ENCODE measurements at places on chromosomes 11 and 22.

DNA sequence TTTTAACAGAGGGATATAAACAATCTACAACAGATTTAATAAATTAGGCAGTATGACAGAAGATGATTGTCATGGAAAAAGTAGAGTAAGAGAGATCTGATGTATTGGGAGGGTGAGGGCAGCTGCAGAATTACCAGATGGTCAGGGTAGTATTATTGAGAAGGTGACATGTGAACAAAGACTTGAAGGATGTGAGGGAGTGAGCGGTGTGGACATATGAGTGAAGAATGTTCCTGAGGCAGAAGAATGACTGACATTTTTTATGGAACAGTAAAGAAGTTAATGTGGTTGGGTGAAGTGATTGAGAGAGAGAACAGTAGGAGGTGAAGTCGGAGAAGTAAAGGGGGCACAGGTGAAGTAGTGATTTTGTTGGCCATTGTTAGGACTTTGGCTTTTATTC lies 42.4 kb upstream of the HIPK3 start:
- no peak for DNase-seq

GRCh38 chr11:58392746-58393145 lies 13.9 kb downstream of the OR5B3 start:
- no peak for DNase-seq

DNA sequence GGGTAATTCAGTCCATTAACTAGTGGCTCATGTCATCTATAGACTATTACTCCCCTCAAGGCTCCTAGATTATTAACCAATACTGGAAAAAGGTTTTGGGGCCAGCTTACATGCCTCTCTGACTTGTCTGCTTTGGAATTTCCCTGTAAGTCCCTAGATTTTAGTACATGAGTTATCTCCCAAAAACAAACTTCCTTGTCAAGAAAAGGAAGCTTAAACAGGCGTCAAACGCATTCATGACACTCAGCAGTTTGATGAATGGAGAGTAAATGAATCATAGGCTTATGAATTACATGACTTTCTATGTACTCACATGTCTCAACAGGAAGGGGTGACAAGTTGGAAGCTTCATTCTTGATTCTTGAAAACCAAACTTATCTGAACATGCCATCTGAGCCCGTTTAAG lies 70.8 kb downstream of the BLID start:
- no peak for DNase-seq

GRCh38 chr11:95886462-95886861 lies 37.4 kb downstream of the MTMR2 start:
- no peak for DNase-seq

- no peak for DNase-seq
These were observed 16.6 kb downstream of the BTBD10 start for GRCh38 chr11:13446444-13446843.

- no peak for DNase-seq
These were observed 1.3 kb downstream of the APOBEC3G start for GRCh38 chr22:39078329-39078728.

DNA sequence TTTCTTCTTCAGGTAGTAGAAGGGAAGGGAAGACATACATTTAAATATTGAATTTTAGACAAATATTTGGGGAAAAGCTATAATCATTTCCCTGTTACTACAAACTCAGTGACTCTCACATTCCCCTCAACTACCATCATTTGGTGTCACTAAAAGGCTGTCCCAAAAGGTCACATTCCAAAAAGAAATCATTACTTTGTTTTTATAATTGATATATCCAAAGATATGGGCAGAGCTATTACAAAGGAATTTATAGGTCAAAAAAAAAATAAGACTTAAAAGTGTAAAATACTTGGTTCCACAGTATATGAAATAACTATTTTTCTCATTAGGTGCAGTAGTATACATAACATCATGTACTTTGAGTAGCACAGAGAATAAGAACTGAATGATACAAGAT lies 751.4 kb downstream of the KCNA4 start:
- DNase-seq = no peak

DNA sequence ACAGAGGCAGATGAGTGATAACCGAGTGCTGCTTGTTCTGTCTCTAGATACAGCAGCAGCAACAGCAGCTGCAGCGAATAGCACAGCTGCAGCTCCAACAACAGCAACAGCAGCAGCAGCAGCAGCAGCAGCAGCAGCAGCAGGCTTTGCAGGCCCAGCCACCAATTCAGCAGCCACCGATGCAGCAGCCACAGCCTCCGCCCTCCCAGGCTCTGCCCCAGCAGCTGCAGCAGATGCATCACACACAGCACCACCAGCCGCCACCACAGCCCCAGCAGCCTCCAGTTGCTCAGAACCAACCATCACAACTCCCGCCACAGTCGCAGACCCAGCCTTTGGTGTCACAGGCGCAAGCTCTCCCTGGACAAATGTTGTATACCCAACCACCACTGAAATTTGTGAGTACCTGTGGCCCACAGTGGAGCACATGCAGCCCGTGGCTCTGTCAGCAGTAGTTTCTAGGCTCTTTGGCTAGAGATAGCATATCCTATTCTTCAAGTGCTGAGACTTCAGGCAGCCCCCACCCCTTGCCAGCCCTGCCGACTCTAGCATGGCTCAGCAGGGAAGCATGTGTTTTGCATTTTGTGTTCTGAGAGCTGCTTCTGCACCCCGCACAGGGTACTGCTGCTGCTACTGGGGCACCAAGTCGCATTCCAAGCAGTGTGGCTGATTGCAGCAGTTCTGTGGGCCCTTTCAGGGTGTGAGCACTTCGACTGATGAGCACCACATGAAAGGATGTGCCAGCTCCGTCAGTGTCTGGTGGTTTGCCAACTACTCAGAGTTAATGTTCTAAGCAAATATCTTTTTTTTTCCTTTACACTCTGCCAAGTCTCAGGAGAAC lies 59.2 kb downstream of the MED15 start:
- DNase-seq = peak; percentile 95

DNA sequence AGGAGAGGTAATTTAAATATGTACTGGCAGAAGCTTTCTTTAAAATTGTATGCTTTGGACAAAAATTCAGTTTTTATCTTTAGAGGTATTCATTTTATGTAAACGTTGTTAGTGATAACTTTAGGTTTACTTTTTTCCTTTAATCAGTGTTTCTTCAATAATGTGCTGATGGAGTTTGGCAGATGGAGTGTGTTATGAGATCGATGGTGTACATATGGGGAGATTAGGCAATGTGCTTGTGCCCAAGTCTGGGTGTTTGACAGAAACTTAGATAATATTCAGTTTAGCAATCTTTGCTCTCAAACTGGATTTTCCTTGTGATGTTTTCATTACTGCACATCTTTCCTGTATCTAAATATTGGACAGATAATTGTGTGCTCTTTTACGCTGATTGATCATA lies 425.4 kb downstream of the JRKL start:
- no peak for DNase-seq

GRCh38 chr11:96338910-96339705 lies 3.9 kb downstream of the MAML2 start:
- DNase-seq = no peak

DNA sequence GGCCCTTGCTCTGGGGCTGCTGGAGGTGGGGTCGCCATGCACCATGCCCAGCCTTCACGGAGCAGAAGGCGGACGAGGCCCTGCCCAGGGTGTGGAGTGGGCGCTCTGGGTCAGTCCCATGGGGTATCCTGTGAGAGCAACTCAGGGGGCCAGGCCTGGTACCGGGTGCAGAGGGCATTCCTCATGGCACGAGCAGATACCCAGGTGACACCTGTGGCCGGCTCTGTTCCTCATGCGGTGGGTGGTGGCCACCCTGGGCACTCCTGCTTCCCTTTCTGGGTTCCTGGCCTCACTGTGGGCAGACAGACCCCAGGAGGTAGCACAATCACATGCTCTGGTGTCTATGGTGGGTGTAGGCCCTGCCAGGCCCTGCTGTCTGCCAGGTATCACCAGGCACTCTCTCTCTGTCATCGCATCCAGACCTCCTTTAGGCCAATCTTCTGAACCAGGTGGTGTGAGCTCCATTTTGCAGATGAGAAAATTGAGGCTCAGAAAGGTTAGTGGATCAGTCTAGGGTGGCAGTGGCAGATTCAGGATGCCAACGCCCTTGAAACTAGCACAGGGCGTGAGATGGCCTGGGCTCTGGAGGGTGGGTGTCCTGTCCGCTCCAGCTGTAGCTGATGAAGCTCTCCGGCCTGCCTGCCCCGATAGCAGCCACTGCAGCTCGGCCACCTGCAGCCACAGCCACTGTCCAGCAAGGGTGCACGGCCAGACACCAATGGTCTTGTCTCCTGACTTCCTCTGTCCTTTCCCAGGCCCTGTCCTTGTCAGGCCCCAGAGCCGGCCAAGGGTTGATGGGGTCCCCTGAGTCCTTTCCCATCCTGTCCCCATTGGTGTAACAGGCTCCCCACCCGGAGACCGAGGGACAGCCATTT lies 15.1 kb downstream of the DGKZ start:
- DNase-seq = no peak

DNA sequence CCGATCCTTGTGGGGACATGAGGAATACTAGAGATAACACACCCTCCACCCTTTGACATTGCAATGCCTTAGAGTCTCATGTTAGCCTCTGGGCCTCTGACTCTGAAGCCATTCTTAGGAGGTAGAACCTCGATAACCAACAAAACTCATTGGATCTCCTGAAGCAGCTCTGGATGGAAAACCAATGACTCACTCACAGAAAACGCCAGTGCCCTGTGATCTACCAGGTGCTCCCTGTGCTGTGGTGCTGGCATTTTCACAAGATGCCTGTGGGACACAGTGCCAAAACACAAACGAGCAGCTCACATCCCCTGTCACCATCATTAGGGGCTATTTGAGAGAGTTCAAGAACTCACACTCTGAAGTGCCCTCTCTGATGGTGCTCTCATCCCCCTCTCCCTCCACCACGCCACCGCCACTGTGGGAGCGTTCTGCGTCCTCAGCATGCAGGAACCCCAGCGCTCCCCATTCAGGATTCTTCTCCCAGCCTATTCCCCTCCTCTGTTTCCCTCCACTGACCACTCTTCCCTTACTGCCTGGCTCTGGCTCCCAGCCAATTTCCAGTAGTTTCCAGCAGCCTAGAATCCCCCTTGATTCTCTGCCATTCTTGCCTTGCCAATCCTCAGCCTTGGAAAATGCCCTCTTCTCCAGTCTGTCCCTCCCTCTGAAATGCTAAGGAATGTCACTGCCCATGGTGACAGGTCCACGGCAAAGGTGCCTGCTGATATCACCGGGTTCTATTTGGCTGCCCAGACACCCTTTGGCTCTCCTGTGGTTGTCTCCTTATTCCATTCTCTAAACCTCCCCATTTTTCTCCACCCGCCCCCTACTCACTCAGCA lies 4.7 kb upstream of the POLD4 start:
- DNase-seq = no peak

DNA sequence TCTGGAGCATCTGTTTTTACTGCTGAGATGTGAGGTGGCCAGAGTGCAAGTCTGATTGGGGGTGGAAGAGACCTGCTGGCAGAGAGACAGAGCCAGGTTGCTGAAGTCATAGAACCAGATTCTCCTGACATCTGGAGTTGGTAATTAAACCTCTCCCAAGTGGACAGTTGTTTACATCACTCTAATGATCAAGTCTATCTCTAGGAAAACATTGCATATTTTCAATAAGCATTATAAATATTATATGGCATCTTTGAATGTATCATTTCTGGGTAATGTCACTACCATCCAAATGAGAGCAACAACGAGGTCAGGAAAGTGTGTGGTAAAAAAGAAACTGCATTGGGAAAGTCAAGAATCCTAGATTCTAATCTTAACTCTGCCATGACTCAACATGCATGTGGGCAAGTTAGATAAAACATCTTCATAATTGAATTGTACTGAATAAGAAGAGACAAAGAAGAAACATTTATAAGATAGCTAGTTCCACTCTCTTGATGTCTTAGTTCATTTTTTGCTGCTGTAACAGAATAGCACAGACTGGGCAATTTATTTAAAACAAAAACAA lies 351.2 kb upstream of the API5 start:
- no peak for DNase-seq

GRCh38 chr11:66479394-66480116 lies 679 bp upstream of the DPP3 start:
- peak; percentile 22 for DNase-seq

- DNase-seq = no peak
These were observed 4.0 kb upstream of the SCUBE2 start for GRCh38 chr11:9095421-9095820.

- DNase-seq = no peak
These were observed 39.8 kb downstream of the MYO18B start for GRCh38 chr22:25781801-25782200.

DNA sequence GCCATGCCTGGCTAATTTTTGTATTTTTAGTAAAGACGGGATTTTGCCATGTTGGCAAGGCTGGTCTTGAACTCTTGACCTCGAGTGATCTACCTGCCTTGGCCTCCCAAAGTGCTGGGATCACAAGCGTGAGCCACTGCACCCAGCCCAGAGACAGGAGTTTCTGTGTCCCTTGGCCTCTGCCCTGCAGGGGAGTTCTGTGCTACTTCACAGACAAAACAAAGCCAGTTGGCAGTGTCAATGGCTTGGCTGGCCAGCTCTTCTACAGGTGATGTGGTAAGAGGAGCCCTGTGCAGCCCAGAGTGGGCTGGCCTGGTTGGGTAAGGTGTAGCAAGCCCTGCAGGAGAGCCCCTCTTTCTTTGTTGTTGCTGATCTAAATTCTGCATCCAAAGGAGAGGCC lies 60.5 kb upstream of the SHISAL1 start:
- DNase-seq = no peak

DNA sequence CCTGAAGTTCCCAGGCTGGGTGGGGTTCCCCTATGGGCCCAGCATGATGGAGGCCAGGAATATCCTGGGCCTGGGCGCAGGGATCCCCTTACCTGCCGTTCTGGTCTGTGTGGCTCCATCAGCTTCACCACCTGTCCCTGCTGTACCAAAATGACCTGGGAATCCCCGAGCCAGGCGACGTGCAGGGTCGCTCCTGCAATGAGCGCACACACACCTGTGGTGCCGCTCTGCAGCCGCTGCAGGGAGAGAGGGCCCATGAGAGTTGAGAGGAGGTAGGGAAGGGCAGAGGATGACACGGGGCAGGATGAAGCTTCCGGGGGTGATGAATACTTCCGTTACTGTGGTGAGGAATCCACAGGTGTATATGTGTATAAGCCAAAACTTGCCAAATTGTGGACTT lies 21.6 kb downstream of the PPM1F start:
- no peak for DNase-seq

- DNase-seq = no peak
These were observed 249.1 kb upstream of the TBCEL start for GRCh38 chr11:120774591-120775386.

DNA sequence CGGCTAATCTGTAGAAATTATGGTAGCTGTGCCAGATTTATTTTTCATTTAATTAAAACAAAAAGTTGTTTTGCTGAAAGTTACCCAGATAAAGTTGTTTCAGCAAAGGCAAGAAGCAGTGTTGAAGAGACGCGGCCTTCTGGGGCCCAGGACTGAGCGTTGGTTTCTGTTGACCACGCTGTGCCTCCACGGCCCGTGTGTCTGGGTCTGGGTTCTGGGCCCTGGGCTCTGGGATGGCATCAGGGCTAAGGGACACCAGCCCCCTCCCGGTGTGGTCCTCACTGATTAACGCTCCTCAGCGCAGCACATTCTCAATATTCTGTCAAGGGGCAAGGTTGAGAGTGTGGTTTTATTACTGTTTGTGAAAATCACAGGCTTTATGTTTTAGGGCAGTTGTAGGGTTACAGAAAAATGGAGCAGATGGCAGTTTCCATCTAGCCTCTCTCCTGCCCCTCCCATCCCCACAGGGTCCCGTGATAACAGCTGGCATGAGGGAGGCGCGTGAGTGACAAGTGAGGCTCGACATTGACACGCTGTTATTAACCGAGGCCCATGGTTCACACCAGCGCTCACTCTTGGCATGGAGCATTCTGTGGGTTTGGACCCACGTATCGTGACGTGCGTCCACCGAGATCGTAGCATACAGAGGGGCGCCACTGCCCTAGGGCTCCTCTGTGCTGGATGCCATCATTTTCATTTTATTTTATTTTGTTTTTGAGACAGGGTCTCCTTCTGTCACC lies 1231.4 kb downstream of the BRD1 start:
- DNase-seq = no peak

- DNase-seq = no peak
These were observed 6.8 kb upstream of the PLAAT3 start for GRCh38 chr11:63621071-63621470.
